ENCODE measurements at places on chromosomes 16 and 17.

DNA sequence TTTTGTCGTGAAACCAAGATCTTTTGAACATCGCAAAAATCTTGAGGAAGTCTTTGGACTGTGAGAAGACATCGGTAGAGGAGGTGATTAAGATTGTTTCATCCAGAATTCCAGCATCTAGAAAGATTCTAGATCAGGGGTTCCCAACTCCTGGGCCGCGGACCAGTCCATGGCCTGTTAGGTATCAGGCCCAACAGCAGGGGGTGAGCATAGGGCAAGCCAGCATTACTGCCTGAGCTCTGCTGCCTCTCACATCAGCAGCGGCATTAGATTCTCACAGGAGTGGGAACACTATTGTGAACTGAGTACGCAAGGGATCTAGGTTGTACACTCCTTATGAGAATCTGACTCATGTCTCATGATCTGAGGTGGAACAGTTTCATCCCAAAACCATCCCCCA lies 600.6 kb upstream of the CDH11 start:
- no peak for DNase-seq

DNA sequence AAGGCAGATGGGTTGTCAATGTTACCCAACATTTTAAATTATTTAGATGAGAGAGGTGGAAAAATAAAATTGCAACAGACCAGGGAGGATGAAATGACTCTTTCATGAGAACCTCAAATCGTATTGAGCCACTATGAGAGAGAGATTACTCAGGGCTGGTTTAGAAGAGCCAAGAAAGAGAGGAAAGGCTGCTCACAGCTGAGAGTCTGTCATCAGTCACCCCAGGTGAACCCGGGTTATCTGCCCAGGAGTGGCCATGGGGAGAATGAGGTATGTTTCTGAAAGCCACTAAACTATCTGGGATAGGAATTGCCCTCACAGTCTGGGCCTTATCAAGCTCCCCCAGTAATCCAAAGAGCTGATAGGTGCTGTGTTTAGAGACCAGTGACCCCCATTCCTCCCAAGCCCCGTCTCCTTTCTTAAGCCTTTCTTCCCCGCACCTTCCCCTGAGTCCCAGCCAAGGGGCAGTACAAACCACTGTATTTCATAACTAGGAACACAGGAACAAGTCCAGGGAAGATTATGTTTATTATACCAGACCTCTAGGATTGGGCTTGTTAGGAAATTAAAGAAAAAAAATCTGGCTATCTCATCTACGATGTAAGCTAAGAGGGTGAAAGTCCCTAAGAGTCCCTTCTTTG lies 158.9 kb upstream of the NOL11 start:
- DNase-seq: no peak

GRCh38 chr17:74342224-74342623 lies 16.2 kb downstream of the KIF19 start:
- no peak for DNase-seq

DNA sequence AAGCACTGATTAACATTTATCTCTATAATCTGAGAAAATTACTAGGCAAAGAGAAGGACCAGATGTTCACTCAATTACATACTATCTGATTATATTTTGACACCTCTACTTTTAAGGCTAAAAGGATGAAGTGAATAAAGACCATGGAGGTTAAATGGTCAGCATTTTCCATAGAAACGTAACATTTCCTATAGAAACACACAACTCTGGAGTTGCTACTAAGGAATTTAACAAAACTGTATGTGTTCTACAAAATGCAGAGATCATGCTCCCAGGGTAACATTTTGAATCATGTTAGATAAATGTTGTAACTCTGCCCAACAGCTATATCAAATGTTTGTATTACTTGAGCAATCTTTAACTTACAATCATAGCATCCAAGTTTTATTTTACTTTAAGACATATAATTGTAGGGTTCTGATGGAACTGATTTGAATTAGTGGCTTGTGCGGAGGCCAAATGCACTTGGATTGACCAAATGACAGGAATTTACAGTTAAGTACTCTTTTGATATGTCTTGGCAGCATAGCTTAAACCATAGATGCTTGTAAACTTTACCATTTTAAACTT lies 97.7 kb downstream of the RPGRIP1L start:
- no peak for DNase-seq

GRCh38 chr16:71230122-71230845 lies at the start of gene HYDIN:
Gene HYDIN (minus strand): TSS chr16:71230722. CDS start chr16:71186895, 43,827 bp downstream.
- DNase-seq: peak; percentile 24
